ENCODE measurements at places on chromosomes 11 and 22. TPM values are rescaled to one million over a fixed set of nuclear protein-coding genes. Genes with fewer than 3 reads are reported as not detected.

CACNA1I gene
- total RNA-seq: 0.07 TPM

DNA sequence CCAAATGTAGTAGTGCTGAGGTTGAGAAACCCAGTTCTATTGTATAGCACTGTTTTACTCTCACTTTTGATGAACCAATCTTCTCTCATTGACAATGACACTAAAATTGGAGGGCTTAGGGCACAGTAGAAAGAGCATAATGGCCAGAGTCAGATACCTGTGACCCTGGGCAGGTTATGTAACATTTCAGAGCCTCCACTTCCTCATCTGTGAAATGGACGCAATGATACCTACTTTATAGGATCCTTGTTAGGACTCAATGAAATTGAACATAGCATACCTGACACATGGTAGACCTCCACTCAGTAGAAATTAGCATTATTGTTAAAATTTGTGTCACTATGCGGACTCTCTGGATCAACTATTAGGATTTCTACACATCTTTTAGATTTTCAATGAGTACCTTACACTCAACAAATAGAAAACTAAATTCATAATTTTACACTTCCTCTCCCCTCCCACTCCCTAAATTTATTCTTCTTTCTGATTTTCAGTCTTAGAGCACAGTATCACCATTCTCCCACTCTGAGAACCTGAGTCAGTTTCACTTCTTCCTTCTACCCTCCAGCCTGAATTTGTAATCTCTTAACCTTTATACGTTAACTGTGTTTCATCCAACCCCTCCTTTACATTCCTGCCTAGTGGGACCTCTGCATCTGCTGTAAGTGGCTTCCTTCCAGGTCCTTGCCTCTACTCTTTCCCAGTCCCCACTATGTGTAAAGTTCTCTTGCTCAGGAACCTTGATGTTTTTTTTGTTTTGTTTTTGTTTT, 78.3 kb downstream of the MICAL2 start:
- H3K27ac ChIP-seq: peak overlapping the region; percentile 91
- peaks cover 74% of the 10 kb centered on the region for H3K4me1 ChIP-seq
- no peak for DNase-seq
- no peaks in the 10 kb centered on the region for H3K27me3 ChIP-seq
- peaks cover 45% of the 10 kb centered on the region for H3K36me3 ChIP-seq

DNA sequence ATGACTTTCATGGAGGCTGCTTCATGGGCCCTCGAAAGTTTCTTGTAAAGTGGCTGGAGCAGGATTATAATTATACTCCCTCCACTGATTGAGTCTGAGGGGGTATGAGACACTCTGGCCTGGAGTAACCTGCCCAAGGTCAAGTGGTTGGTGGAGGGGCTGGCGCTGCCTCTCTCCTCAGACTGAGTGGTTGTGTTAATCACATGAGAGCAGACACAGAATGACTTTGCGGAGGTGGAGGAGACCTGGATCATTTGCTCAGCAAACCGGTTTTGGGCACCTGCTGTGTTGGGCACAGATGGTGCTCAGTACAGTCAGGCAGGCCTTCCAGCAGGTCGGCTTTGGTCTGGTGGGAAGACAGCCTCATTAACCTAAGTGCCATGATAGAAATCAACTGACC, 11.8 kb downstream of the BCR start:
- no peak for DNase-seq
- peaks cover 22% of the 10 kb centered on the region for H3K4me1 ChIP-seq

BRD1 gene
- 36.2 TPM for total RNA-seq

DNA sequence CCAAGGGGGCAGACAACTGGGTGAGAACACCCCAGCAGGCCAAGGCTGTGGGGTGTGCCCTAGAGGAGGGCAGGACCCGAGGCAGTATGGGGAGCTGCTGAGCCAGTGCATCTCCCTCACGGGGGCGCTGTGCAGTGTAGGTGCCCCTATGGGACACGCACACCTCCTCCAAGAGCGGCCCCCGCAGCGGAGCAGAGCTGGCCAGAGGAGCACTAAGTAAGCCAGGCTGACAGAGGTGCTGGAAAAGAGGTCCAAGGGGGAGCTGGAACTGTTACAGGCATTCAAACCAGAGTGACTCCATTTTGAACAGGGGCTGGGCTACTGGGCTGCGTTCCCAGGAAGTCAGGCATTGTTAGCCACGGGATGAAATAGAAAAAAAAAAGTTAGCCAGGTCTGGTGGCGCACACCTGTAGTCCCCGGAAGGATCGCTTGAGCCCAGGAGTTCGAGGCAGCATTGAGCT, 41.8 kb downstream of the TST start:
- DNase-seq: peak; percentile 89
- H3K4me3 ChIP-seq: peak overlapping the region; percentile 84

LZTR1 gene
- 76.4 TPM for total RNA-seq

CHST1 gene
- 0.36 TPM for total RNA-seq

DNA sequence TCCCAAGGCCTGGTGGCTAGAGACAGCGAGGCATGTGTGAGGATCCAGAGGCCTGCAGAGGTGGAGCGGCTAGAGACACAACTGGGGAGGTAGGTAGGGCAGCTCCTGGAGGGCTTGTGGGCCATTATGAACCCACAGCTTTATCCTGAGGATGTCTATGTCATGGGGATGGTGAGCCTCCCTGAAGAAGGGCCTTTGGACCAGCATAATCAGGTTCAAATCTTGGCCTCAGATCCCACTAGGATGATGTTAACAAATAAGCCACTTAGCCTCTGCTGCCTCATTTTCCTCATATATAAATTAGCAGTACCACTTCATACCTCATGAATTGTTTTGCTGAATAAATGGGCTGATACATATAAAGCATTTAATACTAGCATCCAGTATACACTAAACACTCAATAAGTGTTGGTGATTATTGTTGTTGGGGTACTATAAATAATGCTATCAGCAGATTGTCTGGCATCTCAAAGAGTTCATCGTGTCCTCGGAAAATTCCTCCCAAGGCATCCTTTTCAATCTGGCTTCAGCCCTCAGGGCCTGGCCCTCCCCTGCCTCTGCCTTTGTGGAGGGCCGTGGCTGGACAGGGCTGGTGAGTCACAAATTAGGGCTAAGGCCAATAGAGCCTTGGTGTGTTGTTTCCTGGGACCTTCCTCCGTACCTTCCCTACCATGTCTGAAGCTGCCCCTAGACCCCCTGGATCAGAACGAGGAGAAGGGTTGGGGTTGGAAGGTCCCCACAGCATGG, 30.9 kb upstream of the LRRC32 start:
- DNase-seq: no peak
- no peaks in the 10 kb centered on the region for H3K4me1 ChIP-seq
- H3K27me3 ChIP-seq: peaks cover 6% of the 10 kb centered on the region
- H3K27ac ChIP-seq: no peak overlapping the region
- H3K36me3 ChIP-seq: no peaks in the 10 kb centered on the region

- no peak overlapping the region for H3K4me3 ChIP-seq
- no peak for DNase-seq
- H3K36me3 ChIP-seq: peaks cover 42% of the 10 kb centered on the region
- no peak overlapping the region for H3K27ac ChIP-seq
- H3K4me1 ChIP-seq: peaks cover 37% of the 10 kb centered on the region
- no peaks in the 10 kb centered on the region for H3K27me3 ChIP-seq
Measured at GRCh38 chr11:96313163-96313562, 29.8 kb downstream of the MAML2 start.

OR52H1 gene
- total RNA-seq: not detected

GRCh38 chr11:68370211-68371111, 58.1 kb downstream of the LRP5 start:
- H3K27me3 ChIP-seq: no peaks in the 10 kb centered on the region
- H3K36me3 ChIP-seq: peaks cover 14% of the 10 kb centered on the region
- H3K4me1 ChIP-seq: peaks cover 4% of the 10 kb centered on the region
- no peak overlapping the region for H3K4me3 ChIP-seq

F2 gene
- not detected for total RNA-seq

GRCh38 chr11:113531575-113532451, 56.6 kb upstream of the DRD2 start:
- peaks cover 19% of the 10 kb centered on the region for H3K27me3 ChIP-seq
- DNase-seq: no peak
- no peak overlapping the region for H3K27ac ChIP-seq
- no peaks in the 10 kb centered on the region for H3K36me3 ChIP-seq
- H3K4me1 ChIP-seq: no peaks in the 10 kb centered on the region
- no peak overlapping the region for H3K4me3 ChIP-seq

DNA sequence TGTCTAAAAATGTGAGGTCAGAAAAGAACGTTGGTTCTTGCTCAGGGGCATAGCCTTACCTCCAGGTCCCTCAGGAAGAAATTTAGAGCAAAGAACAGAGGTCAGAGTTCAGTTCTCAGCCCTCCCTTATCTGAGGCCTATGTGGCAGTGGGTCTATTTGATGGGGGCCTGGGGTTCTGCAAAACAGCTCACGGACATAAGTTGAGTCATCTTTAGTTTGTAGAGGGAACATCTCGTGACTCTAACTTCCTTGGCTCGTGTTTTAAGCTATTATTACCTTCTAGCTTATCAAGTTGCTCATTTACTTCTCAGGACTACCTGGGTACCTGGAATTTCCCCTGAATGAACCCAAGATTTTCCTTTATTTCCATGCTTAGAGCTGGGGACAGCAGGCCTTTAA, 91.3 kb upstream of the AMOTL1 start:
- no peak overlapping the region for H3K27ac ChIP-seq
- no peaks in the 10 kb centered on the region for H3K4me1 ChIP-seq
- H3K27me3 ChIP-seq: no peaks in the 10 kb centered on the region
- no peak for DNase-seq
- no peaks in the 10 kb centered on the region for H3K36me3 ChIP-seq

MICAL3 gene
- total RNA-seq: 47.0 TPM

- no peak for DNase-seq
- H3K4me3 ChIP-seq: no peak overlapping the region
- H3K4me1 ChIP-seq: peaks cover 8% of the 10 kb centered on the region
- H3K36me3 ChIP-seq: no peaks in the 10 kb centered on the region
- peaks cover 25% of the 10 kb centered on the region for H3K27me3 ChIP-seq
- no peak overlapping the region for H3K27ac ChIP-seq
Measured at GRCh38 chr11:58928107-58928499, 11.2 kb upstream of the GLYATL1 start.

DNA sequence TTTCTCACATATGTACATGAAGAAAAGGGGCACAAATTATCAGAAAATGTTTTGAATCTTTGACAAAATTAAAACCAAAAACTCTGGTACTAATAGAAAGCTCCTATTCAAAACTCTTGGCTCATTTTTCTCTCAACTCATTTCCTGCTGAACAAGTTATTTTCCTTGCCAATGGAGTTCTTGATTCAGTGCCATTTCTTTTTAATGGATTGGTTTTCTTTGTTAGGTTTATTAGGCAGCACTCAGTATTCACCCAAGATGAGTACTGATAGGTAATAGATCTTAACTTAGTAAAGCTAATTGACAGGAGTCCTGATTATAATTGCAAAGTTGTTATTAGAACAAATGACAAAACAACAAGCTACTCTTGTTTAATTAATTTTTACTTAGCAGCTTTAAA, 279.4 kb upstream of the PDGFD start:
- no peak overlapping the region for H3K27ac ChIP-seq
- no peak overlapping the region for H3K4me3 ChIP-seq
- no peaks in the 10 kb centered on the region for H3K4me1 ChIP-seq

MUC6 gene
- total RNA-seq: not detected

ARHGAP8 gene
- 0.36 TPM for total RNA-seq

GRCh38 chr11:132792341-132793140, 739.8 kb downstream of the OPCML start:
- no peak overlapping the region for H3K27ac ChIP-seq
- no peak for DNase-seq
- no peaks in the 10 kb centered on the region for H3K27me3 ChIP-seq
- H3K4me1 ChIP-seq: no peaks in the 10 kb centered on the region
- H3K4me3 ChIP-seq: no peak overlapping the region

OR2AT4 gene
- total RNA-seq: not detected

All from activated CD4-positive, alpha-beta T cell treated with anti-CD3 and anti-CD28 coated beads, Interleukin-2, amount 10 ng/mL, durations not matched to agents 24 days and 14 days (primary cell).